ENCODE measurements at places on chromosomes 5 and 9. TPM values are rescaled to one million over a fixed set of nuclear protein-coding genes. Genes with fewer than 3 reads are reported as not detected.

Gene BAAT
- not detected for total RNA-seq

Gene FTMT
- total RNA-seq: not detected

Gene BHMT2
- 8.9 TPM for total RNA-seq

Gene NUTM2G
- not detected for total RNA-seq

Gene BTNL8
- not detected for total RNA-seq

Gene ZNF618
- total RNA-seq: 1.1 TPM

Gene CCNO
- not detected for total RNA-seq
